ENCODE measurements at places on chromosomes 6 and 20. TPM values are rescaled to one million over a fixed set of nuclear protein-coding genes. Genes with fewer than 3 reads are reported as not detected.

Gene HTR1E
- total RNA-seq = not detected

- no peak for DNase-seq
Observed at GRCh38 chr6:26415791-26416190, 13.7 kb downstream of the BTN3A1 start.

DNA sequence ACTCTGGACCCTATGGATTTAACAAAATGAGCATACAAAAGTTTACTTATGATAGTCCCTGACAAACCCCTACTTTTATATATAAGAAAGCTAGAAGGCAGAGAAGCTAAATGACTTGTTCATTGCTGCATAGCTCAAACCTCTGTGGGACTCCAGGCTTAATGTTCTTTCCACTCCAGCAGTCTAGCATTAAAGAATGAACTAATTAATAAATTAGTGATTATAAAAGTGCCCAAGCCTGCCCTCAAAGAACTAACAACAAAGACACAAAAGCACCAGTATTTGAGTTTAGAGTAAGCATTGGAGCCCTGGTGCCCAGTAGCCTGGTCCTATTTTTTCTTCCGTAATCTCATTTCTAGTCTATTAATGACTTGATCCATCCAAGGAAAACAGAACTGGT, 59.9 kb downstream of the LAMA4 start:
- no peak for DNase-seq

DNA sequence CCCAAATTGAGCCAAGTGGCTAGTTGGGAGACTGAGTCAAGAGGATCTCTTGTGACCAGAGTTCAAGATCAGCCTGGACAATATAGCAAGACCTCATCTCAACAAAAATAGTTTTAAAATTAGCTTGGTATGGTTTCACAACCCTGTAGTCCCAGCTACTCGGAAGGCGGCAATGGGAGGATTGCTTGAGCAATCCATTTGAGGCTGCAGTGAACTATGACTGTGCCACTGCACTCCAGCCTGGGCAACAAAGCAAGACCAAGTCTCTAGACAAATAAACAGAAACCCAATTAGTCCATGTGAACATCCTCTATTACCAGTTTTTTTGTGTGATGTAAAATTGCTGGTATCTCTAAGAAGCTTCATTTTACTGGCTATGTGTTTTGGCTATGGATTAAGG, 106.2 kb downstream of the TULP4 start:
- no peak for DNase-seq

GRCh38 chr20:53515749-53516148, 77.9 kb downstream of the ZNF217 start:
- no peak for DNase-seq

DNA sequence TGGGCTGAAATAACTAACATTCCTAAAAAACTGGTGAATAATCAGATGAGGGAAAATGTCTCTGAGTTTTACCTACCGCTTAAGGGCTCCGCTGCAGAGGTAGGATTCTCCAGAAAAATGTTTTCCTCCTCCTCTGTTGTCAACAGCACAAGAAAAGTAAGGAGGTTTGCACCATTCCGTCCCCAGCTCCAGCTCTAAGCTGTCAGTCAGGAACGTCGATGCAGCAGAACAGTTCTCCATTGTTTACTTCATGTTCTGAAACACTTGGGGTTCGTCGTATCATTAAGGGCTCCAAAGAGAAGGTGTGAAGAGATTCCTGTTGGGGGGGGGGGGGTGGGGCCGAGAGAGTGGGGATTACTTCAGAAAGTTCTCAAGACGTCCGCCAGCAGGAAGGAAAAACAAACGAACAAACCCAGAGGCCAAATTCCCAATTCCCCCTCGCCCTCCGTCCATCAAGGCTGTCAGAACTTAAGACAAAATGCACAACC, 734 bp downstream of the MMS22L start:
- DNase-seq = no peak

- DNase-seq = no peak
Observed at GRCh38 chr6:61210549-61210948, 1075.5 kb downstream of the KHDRBS2 start.

DNA sequence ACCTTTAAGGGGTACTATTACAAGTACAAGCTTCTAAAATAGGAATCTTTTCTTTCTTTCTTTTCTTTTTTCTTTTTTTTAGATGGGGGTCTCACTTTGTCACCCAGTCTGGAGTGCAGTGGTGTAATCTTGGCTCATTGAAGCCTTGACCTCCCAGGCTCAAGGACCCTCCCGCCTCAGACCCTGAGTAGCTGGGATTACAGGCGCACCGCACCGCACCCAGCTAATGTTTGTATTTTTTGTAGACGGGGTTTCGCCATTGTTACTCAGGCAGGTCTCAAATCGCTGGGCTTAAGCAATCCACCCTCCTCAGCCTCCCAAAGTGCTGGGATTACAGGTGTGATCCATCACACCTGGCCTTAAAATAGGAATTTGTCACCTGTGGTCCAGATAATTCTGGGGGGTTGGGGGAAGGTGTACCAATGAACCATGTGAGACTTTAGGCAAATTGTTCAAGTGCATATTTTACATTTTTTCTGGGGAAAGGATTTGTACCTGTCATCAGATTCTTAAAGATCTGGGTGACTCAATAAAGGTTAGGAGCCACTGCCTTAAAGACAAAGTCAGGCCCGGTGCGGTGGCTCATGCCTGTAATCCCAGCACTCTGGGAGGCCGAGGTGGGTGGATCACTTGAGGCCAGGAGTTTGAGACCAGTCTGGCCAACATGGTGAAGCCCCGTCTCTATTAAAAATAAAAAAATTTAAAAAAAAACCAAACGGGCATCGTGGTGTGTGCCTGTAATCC, 19.7 kb upstream of the SYNJ2 start:
- DNase-seq = no peak

DNA sequence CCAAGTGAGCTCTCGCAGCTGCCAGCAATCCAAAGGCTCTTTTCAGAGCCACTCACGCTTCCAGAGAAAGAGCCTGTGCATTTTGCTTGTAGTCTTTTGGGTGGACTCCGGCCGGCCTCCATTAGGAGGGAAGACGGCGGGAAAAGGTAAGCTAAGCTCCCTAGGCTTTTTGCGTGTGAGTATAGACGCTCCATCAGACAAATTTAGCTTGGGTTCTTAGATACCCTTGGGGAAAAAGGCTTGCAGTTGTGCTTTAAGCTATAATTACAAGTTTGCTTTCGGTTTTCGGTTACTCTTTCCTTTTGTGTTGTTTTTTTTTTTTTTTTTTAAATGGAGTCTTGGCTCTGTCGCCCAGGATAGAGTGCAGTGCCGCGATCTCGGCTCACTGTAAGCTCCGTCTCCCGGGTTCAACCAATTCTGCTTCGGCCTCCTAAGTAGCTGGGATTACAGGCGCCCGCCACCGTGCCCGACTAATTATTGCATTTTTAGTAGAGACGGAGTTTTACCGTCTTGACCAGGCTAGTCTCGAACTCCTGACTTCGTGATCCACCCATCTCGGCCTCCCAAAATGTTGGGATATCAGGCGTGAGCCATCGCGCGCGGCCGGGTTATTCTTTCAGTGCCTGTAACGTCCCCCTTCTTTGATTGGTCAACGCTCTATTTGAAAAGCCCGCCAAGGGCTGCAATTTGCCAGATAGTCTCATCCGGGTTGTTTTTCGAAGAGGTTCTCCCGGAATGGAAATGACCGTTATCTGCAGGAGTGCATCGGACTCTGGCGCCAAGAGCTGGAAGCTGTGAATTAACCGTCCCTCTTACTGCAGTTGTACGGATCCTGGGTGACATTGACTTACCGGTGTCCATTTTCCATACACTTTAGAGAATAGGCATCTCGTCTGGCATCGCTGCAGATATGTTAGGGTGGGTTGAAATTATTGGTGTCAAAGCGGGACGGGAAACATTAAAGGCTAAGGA, 18.1 kb downstream of the OR2B2 start:
- DNase-seq = peak; percentile 92

- no peak for DNase-seq
Observed at GRCh38 chr6:169861431-169862042, 110.1 kb downstream of the ERMARD start.

GRCh38 chr6:169224185-169224695, 29.4 kb downstream of the THBS2 start:
- DNase-seq = peak; percentile 87

DNA sequence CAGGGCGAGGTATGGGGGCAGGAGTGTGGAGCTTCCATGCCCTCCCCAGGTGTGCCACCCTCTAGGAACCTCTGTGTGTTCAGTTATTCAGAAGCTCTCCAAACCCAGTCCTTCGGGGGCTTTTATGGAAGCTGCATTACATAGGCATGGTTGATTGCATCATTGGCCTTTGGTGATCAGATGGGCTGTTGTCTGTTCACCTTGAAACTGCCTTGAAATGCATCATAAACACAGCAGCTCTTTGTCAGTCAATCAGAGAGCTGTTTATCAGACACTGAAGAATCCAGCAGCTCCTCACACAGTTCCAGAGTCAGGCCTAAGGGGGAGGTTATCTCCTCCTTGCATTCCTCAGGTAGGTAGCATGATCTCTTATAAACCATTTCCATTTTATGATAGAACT, 62.4 kb downstream of the E2F3 start:
- DNase-seq = no peak

Gene ADGB
- not detected for total RNA-seq

- DNase-seq = no peak
Observed at GRCh38 chr20:1338096-1338495, 9.2 kb upstream of the SDCBP2 start.

GRCh38 chr20:40952136-40952535, 76.5 kb upstream of the TOP1 start:
- no peak for DNase-seq

Gene ANKS1A
- total RNA-seq = 18.0 TPM

Gene CEP250
- 81.2 TPM for total RNA-seq

GRCh38 chr6:148324297-148324985, 18.2 kb upstream of the SASH1 start:
- peak; percentile 36 for DNase-seq

Gene POU5F1
- total RNA-seq = 6.3 TPM

- peak; percentile 72 for DNase-seq
Observed at GRCh38 chr20:17543531-17544131, 12.5 kb upstream of the BFSP1 start.

DNA sequence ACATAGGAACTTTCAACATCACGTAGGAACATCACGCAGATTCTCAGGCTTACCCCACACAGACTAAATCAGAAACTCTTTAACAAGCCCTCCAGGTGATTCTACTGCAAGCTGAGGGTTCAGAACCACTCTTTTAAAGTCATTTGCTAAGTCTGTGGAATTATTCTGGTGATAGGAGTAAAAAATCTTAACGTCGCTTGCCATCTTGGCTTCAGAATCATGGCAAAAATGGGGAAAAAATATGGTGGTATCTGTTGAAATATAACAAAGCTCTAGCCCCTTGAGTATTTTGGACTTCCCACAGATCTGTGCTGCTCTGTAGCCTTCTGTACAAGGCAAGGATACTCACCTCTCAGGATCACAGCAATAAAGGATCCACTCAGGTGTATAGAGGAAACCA, 17.4 kb downstream of the FOXO3 start:
- no peak for DNase-seq

Gene HLA-G
- 0.89 TPM for total RNA-seq

DNA sequence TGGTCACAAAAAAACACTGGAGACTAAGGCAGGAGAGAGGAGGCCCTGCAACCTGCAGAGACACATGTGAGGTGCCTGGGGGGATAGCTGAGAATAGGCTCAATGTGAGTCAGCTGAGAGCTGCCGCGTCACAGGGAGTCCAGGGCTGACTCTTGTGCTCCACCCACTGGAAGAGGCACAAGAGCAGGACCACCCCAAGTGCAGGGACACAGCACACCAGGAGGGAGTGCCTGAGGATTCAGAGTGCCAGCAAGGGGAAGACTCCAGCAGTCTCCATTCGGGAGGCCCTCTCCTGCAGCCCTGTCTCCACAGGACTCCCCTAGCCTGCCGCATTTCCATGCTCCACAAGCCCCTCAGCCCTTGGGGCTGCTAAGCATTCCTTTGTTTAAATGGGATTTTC, 105.5 kb downstream of the HUS1B start:
- peak; percentile 13 for DNase-seq

Gene NFKBIL1
- 20.4 TPM for total RNA-seq

DNA sequence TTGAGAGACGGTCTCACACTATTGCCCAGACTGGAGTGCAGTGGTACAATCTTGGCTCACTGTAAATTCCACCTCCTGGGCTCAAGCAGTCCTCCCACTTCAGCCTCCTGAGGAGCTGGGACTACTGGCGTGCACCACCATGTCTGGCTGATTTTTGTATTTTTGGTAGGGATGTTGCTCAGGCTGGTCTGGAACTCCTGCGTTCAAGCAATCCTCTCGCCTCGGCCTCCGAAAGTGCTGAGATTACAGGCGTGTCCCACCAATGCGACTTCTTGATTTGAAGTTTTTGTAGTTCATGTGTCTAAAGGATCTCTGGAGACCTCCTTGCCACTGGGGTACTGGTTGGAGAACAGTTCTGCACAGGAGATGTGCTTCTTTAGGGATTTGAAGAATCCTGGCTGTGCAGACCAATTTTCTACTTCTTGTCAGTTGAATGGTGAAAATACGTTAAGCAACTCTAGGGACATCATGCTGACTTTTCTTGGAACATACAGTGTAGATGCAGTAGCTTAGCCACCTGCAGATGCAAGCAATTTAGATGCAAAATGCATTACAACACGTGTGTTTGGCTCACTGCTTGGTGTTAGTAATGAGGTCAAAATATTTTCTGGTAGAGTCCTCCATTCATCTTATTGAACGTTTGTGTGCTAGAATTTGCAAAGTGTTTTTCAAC, 28.2 kb downstream of the SYTL3 start:
- DNase-seq = no peak

DNA sequence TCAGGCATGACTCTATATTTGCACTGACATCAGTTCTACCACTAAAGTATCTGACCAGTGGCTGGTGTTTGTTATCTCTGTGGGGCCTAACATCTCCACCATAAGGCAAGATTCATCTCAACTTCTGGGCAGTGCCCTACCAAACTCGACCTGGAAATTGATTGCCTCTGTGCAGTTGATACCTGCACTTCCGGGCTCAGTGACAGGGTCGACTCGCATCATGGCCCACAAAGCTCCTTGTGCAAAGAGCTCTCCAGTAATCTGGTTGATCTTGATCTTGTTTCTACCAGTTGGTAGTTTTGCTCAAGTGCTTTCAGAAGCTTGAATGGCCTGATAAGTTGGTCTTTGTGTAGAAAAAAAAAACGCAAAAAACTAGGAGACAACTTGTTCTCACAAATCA, 501.1 kb upstream of the JAG1 start:
- DNase-seq = no peak

DNA sequence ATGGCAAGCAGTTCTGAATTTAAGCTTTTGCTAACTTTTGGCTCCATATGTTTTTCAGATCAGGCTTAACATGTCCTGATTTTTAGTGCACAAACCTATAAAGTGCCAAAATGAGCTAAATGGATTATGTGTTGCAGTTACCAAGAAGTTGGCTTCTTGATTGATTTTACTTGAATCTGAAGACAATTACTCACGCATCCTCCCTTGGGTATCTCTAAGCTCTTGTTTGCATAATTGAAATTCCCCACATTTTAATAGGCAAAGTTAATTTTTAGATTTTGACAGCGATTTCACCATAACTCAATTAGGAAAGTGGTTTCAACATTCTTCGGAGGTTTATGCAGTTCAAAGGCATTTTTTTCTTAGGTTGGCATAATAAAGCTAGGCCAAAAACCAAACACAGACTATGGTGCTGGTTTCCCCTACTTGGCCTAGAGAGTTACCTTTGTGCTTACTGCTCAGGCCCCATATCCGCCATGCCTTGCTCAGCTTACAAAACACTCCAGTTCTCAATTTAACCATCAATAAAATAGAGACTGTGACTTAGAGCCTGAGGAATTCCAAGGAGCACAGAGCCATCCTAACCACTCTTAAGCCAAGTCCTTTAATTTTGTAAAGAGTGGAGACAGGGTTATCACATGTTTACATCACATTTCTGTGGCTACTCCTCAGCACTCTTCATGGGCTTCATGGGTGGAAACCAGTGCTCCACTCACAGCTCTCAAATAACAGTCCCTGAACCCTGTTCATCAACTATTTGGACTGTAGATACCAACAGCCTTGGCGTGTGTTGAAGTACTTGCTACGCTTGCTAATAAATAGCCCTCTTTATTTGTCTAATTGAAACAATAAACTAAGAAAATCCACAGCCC, 32.1 kb downstream of the LAMA4 start:
- peak; percentile 93 for DNase-seq
